Ascending aorta (tissue), 2 donors: ENCODE measurements at places on chromosomes 11 and 22. TPM values are rescaled to one million over a fixed set of nuclear protein-coding genes. Genes with fewer than 3 reads are reported as not detected.

DNA sequence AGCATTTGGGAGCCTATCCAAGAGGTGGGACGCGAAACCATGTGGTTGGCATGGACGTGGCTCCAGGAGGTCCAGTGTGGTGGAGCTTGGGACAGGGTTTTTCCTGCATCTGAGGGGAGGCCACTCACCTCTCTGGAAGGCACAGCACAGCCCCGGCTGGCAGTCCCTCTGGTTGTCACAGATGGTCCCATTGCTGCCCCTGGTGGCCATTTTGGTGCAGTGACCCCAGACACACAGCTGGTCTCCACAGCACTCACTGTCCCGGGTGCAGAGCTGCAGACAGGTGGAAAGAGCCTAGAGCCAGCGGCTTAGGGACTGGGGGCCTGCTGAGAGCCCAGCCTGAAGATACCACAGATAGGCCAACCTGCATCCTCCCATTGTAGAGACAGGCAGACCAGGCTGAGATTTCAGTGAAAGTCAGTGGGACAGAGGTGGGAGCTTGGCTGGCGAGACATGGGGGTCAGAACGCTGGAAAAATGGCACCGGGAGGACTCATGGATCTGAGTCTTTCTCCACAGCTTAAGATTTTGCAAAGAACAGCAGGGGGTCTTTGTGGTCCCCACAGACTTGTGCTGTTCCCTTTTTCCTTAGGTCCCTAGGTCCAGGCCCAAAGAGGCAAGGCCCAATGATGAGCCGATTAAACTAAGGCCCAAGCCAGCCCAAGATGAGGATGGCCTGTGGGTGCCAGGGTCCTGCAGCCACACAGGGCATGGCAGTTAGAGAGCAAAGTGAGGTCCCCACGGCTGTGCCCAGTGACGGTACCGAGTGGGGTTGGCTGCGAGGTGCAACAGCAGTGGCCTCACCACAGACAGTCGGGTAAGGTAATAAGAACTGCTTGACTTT lies 41.4 kb downstream of the DKK3 start:
- DNase-seq: peak; percentile 87

DNA sequence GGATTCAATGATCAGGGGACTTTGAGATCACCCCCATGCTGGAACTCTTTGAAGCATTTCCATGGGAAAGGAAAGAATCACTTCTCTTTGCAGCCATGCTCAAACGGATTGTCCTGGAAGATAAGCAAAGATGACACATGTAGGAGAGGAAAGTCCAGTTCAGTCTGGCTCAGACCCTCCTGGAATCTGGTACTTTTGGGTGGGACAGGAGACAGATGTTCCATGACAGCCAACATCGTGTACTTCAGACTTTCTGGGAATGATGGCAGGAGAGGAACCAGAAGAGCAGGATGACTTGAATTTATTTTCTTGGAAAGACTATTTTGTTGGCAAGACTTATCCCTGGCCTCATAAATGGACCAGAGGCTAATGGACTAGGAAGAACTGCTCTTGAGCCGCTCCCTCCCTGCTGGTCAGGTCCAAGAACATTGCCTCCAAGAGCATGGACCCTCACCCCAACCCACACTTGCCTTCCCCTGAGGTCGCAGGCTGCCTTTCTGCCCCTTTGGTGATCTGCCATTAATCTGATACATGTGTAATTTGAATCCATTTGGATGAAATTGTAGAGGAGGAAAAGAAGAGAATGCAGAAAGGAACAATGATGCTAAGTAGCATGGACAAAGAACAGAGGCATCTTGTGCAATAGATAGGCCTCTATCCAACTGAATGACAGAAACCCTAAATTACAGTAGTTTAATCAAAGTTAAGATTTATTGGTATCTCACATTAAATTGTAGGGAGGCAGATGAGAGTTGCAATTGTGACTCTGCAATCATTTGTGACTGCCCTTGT lies 201.0 kb downstream of the SNX19 start:
- no peak for DNase-seq

MTA2 gene
- 79.2 TPM for total RNA-seq

DNA sequence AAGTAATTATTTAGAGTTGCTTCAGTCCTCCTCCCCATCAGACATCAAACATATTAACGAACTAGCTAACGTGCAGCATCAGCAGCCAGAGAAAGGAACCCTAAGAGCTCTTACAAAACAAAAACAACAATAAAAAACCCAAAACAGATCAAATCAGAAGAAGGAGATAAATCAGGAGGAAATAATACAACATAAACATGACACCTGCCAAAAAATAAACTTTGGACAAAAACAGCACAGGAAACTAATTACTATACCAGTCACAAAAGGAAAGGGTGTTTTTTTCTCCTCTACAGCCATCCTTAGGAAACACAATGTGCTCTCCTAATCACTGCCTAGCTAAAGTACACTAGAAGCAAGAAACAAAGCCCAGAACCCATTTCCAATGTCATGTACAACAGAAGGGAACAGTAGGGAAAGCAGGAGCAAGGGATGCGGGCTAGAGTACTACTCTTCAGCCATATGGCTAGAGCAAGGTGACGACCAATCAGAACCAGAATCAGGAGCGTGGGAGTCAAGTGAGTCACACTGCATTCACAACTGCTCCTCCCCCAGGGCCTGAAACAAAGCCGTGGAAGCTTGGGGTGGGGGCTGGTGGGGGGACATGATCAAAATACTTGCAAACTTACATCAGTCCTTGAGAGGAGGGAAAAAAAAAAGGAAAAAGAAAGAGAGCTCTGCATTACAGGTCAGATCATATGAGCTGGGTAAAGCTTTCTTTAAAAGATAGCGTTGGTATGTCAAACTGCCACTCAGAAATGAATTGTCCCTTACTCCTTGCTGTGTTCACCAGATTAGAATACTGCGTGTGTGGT lies 60.4 kb downstream of the LARGE2 start:
- DNase-seq: peak; percentile 73

SERGEF gene
- 13.6 TPM for total RNA-seq

DNA sequence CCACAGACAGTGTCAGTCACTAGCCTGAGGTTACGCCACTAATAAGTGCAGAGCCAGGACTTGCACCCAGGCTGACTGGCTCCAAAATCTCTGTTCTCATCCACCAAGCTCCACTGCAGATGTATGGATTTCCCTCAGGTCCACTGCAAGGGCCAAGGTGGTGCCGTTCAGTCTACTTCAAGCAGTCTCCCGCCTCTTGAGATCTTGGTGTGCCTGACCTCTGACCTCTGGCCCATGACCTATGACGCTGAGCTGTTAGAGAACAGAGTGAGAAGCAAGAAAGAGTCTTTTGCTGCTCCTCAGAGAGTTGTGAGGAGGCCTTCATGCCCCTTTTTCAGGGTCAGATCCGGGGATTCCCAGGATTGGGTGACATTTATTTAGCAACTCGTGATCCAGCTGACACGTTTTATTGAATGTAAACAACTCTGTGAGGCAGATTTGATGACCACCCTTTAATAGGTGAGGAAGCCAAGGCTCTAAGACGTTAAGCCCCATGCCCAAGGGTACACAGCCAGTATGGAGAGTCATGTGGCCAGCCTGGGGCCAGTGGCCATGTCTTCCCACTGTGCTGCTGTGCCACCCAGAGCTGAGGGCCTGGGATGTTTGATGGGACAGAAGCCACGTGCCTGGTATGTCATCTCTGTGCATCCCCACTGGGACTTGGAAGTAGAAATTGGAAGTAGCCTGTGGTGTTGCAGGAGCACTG lies 25.2 kb downstream of the DCPS start:
- no peak for DNase-seq

PANX3 gene
- not detected for total RNA-seq

DNA sequence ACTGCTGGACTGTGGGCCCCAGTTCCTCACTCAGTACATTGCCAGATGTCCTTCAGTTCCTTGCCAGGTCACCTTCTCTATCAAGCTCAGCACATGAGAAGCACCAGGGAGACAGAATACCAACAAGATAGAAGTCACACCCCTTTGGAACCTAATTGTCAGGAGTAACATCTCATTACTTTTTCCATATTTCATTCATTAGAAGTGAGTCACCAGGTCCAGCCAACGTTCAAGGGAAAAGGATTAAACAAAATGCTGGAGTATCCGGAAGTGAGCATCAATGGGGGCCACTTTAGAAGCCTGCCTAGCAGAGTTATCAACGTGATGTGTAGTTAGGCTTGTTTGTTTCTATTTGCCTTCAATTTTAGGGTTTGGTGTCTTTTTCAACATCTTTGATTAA lies 569.3 kb downstream of the MIAT start:
- DNase-seq: no peak

MISFA gene
- total RNA-seq: not detected

GRCh38 chr11:94504689-94505293 lies 7.5 kb upstream of the C11orf97 start:
- no peak for DNase-seq

- DNase-seq: no peak
Observed at GRCh38 chr22:44926491-44927415, 83.1 kb downstream of the PHF21B start.
